ENCODE measurements at places on chromosomes 12 and 14.

GRCh38 chr12:124150168-124150567 is 144.7 kb upstream of the RFLNA start:
- DNase-seq, result no peak

- no peak for DNase-seq
These were observed 417.6 kb downstream of the PDZRN4 start for GRCh38 chr12:41605545-41606305.

- DNase-seq, result no peak
These were observed 35.7 kb upstream of the CLMN start for GRCh38 chr14:95355422-95355821.

DNA sequence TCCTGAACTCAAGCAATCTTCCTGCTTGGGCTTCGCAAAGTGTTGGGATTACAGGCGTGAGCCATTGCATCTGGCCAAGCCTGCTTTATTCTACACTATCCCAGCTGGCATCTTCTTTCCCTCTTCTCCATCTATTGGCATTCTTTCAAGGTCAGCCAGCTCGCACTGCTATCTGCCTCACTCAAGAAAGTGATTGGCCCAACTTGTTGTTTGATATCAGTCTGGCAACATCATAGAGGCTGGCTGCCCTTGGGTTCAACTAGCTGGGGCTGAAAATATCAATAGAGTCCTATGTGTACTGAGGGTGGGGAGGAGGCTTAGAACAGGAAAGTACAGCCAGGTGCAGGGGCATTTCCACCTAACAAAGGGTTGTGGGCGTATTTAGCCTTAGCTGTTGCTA is 17.1 kb downstream of the GMFB start:
- DNase-seq, result no peak

DNA sequence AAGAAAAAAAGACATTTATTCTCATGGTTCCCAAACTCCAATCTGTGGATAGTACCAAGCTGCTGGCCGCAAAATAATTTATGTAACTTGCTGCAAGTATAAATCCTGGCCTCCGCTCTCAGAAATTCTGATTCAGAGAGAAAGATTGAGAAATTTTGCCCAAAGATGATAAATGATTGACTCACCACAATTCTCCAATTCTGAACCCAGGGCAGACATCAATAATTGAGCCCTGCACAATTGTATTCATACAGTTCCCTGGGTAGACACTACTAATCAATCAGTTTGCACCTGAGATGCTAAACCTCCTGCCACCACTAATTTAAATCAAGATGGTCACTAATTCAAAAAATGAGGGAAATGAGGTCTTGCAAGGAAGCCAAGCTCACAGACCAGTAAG is 38.2 kb downstream of the TRPV4 start:
- no peak for DNase-seq

GRCh38 chr12:67038486-67038885 is 230.7 kb upstream of the CAND1 start:
- DNase-seq, result no peak

DNA sequence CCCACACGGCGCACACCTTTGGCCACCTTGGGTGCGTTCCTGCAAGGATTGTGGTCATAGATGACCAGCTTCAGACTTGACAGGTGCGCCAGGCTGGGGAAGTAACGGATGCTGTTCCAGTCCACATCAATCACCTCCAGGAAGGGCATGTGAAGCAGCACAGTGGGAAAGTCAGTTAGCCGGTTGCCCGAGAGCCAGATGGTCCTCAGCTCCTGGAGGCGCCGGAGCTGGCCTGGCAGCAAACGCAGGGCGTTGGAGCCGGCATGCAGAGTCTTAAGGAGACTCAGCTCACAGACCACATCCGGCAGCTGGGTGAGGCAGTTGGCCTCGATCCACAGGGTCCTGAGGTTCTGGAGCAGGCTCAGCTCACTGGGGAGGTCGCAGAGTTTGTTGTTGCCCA is 581 bp downstream of the LRRC10 start:
- no peak for DNase-seq

DNA sequence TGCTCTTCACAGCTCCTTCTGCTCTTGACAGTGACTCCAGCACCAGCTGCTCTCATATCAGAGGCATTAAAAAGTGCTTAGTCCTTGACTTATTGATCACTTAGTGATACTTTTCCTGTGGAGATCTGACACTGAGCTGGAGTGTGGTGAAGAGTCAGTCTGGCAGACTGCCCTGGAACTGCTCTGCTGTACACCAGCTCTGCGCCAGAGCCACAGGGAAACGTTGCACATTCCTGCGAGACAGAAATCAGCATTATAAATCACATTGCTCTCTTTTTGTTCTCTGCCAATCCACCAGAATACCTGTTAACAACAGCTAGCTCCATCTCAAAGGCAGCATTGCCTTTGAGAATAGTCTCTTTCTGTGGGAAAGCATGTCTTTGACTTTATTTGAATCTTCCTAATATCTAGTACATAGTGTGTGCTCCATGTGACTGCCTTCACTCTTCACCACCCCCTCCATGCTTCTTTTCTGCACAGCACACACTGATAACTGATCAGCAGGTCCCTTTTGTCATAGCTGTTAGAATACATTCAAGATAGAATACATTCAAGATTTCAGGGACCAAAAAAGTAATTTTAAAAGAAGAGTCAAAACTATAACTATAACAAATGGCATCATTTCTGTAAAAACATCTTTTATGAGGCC is 48.2 kb upstream of the VSX2 start:
- DNase-seq, result no peak

DNA sequence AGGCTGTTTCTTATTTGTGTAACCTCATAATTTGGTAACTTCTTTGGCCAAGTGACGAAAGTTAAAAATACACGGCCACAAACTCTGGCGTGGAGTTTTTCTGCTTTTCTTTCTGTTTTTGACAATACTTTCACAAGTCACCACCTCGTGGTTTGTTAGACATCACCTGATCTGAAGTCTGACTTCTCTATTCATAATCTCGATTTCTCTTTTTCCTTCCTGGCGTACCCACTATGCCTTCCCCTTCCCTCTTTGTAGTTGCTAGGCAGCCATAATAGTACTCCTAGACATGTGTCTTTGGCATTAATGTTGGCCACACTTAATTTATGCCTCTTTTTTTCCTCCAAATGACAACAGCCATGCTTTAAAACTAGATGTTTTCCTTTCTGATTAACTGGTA is 97.6 kb downstream of the POLR3B start:
- no peak for DNase-seq

DNA sequence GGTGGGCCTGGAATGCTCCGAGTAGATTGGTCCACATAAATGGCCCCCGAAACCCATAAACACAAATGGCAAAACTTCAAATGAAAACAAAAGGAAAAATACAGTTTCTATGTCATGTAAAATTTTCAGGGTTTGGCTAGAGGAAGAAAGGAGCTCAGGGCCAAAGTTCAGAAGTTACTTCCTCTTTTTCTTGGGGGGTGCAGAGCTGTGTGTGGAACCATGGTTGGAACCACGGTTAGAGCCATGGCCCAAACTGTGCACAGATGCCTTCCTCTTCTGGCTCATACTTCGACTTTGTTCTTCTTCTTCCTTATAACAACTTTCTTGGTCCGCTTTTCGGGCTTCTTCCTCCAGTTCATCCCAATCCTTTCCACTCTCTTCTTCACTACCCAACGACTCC is 51.7 kb downstream of the MGST1 start:
- no peak for DNase-seq

- DNase-seq, result no peak
These were observed 1.0 kb downstream of the RTL1 start for GRCh38 chr14:100902295-100903133.

- no peak for DNase-seq
These were observed 1.4 kb downstream of the RAN start for GRCh38 chr12:130873106-130873795.

DNA sequence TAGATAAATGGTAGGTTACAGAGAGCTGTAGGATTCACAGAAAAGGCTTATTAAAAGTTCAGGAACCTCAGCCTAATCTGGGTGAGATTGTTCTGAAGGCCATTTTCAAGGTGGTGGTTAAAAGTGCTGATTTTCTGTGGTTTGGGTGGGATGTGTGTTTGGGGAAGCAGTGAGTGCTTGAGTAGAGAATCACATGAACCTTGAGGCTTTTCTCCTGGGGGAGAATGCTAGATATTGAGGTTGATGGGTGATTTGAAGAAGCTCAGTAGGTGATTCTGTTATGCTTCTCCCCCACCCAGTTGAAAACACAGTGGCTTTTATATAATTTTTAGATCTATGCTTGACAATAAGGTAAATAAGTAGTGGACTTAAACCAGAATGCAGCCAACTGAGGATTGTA is 420.9 kb downstream of the PCNX1 start:
- no peak for DNase-seq

DNA sequence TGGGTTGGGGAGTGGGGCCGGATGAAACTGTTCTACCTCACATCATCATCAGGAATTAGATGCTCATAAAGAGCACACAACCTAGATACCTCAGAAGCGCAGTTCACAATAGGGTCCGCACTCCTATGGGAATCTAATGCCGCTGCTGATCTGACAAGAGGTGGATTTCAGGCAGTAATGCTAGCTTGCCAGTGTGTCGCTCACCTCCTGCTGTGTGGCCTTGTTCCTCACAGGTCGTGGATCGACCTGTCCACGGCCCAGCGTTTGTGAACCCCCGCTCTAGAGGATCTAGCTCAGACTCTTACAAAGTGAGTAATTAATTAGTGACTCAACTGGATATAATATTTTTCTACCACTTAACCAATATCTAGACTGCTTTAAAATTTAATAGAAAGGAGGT is 5.8 kb downstream of the PPP1R12A start:
- DNase-seq, result no peak
